GM23338 (cell line): ENCODE measurements at places on chromosomes 12 and 14. TPM values are rescaled to one million over a fixed set of nuclear protein-coding genes. Genes with fewer than 3 reads are reported as not detected.

- H3K4me3 ChIP-seq = no peak overlapping the region
- H3K4me1 ChIP-seq = no peaks in the 10 kb centered on the region
Observed at GRCh38 chr12:118237052-118237665, 101.2 kb downstream of the PEBP1 start.

DNA sequence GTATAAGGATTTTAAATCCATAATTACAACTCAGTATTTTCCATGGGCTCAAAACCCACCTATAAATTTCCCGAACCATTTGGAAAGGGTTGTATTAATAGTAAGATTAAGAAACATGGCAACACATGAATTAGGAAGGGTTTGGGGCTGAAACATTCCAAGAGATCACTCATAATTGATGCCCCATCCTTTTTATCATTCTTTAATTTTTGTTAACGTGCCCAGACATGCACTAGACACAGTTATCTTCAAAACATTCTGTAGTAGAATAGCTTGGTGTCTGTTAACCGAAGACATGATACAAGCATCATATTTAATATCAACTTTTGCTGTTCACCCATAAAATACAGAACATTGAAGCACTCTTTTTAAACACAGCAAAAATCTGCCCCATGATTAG is 106.8 kb upstream of the FRMD6 start:
- no peak overlapping the region for H3K27ac ChIP-seq
- no peaks in the 10 kb centered on the region for H3K27me3 ChIP-seq
- no peaks in the 10 kb centered on the region for H3K36me3 ChIP-seq
- no peak for DNase-seq
- H3K4me3 ChIP-seq = no peak overlapping the region

DNA sequence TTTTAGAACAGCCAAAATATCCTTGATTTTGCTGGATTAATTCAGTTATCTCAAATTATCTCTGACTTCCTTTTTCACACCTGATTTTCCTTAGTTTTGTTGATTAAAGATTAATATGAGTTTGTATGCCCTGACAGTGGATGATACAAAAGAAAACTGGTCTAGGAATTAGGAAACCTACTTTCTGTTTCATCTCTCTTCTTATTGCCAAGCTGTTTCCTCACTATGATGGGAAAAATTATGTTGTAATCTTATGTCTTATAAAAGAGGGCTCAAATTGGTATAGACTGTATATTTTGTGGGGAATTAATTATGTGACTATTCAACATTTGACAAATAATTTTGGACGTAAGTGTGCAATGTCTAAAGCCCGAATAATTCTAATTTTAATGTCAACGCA is 271.6 kb downstream of the FBXL14 start:
- H3K36me3 ChIP-seq = no peaks in the 10 kb centered on the region
- no peaks in the 10 kb centered on the region for H3K27me3 ChIP-seq
- no peak overlapping the region for H3K27ac ChIP-seq
- H3K4me3 ChIP-seq = no peak overlapping the region
- no peaks in the 10 kb centered on the region for H3K4me1 ChIP-seq
- DNase-seq = no peak

- no peak overlapping the region for H3K4me3 ChIP-seq
- no peak for DNase-seq
- no peaks in the 10 kb centered on the region for H3K36me3 ChIP-seq
- H3K27me3 ChIP-seq = no peaks in the 10 kb centered on the region
- H3K4me1 ChIP-seq = no peaks in the 10 kb centered on the region
Observed at GRCh38 chr14:94043756-94044475, 17.8 kb downstream of the OTUB2 start.

DNA sequence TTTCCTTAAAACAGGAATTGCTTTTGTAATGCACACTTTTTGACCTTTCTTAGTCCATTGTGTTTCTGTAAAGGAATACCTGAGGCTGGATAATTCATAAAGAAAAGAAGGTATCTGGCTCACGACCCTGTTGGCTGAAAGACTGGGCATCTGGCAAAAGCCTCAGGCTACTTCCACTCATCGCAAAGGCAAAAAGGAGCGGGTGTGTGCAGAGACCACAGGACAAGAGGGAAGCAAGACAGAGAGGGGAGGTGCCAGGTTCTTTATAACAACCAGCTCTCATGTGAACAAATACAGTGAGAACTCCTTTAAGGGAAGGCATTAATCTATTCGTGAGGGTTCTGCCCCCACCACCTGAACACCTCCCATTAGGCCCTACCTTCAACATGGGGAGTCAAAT is 182.1 kb downstream of the C12orf50 start:
- DNase-seq = peak; percentile 47
- no peaks in the 10 kb centered on the region for H3K36me3 ChIP-seq
- H3K4me3 ChIP-seq = no peak overlapping the region
- H3K27me3 ChIP-seq = no peaks in the 10 kb centered on the region
- peaks cover 25% of the 10 kb centered on the region for H3K4me1 ChIP-seq

- DNase-seq = peak; percentile 40
- no peaks in the 10 kb centered on the region for H3K27me3 ChIP-seq
- H3K4me3 ChIP-seq = peak overlapping the region; percentile 58; the same call in 1 of the 2 replicates
- H3K4me1 ChIP-seq = peaks cover 36% of the 10 kb centered on the region
- peak overlapping the region; percentile 98 for H3K27ac ChIP-seq
- peaks cover 4% of the 10 kb centered on the region for H3K36me3 ChIP-seq
Observed at GRCh38 chr14:100223332-100224201, 15.4 kb upstream of the YY1 start.

GRCh38 chr12:90216815-90217214 is 508.2 kb upstream of the ATP2B1 start:
- H3K4me1 ChIP-seq = no peaks in the 10 kb centered on the region
- DNase-seq = no peak

DNA sequence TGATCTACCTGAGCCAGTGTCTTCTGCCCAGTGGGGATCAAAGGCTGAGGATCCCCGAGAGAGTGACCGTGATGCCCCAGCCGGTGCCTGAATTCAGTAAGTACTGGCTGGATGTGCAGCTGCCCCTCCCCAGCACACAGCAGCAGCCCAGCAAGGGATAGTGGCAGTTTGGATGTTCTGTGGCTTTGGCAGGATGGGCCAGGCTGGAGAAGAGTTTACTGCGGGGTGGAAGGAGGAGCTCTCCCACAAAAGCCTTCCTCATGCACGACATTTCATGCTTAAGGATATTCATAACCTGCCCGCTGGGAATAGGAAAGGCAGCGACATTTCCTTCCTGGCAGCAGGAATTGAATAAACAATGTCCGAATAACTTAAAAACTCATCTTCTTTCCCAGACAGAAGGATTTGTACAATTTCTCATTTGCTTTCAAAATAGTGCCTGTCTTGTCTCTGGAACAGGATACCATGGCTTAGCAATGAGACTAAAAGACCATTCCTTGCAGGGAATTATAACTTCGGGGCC is 135.6 kb upstream of the PRMT8 start:
- no peak overlapping the region for H3K27ac ChIP-seq
- no peaks in the 10 kb centered on the region for H3K27me3 ChIP-seq
- peaks cover 5% of the 10 kb centered on the region; the same call in 1 of the 2 replicates for H3K4me1 ChIP-seq
- no peak for DNase-seq

DNA sequence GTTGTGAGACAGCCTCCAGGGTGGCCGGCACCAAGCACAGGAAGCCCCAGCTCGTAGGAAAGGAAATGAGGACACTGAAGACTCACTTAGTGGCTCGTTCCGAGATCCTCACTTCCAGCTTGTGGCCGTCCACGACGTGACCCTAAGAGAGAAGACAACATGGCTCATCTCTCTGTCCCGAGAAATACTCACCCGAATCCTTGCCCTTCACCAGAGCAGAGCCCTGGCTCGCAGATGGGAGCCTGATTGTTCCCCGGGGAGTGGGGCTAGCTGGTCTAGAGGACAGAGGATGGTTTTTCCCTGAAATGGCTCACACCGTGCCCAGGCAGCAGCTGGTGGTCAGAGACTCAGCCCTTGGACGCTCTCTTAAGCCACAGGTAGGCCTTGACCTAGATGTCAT is 47.8 kb downstream of the RBM19 start:
- H3K36me3 ChIP-seq = peaks cover 10% of the 10 kb centered on the region
- H3K4me3 ChIP-seq = no peak overlapping the region
- no peaks in the 10 kb centered on the region for H3K27me3 ChIP-seq
- H3K4me1 ChIP-seq = no peaks in the 10 kb centered on the region

- H3K4me1 ChIP-seq = peaks cover 10% of the 10 kb centered on the region
- H3K27me3 ChIP-seq = no peaks in the 10 kb centered on the region
- no peak overlapping the region for H3K27ac ChIP-seq
Observed at GRCh38 chr12:79973801-79974200, 38.9 kb upstream of the PPP1R12A start.

DNA sequence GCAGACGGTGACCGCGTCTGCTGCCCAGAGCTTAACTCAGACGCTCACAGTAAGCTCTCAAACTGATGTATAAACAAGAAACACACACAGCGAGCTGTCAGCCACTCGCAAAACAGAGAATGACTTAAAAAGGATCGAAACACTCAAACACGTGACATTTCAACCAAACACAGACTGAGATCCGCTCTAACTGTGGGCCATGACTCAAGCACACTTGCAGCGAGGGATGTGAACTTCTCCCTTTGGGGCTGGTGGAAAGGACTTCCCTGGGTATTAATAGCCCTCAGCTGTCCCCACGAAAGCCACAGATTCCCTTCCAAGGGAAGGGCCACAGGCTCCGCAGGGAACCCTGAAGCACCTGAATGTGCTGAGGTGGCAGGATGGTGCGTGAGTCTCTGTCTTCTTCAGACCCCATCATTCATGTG is 29.1 kb downstream of the CCDC88C start:
- H3K4me1 ChIP-seq = peaks cover 35% of the 10 kb centered on the region
- H3K27me3 ChIP-seq = no peaks in the 10 kb centered on the region
- no peaks in the 10 kb centered on the region; the same call in 1 of the 2 replicates for H3K36me3 ChIP-seq
- DNase-seq = no peak
- no peak overlapping the region for H3K4me3 ChIP-seq

DNA sequence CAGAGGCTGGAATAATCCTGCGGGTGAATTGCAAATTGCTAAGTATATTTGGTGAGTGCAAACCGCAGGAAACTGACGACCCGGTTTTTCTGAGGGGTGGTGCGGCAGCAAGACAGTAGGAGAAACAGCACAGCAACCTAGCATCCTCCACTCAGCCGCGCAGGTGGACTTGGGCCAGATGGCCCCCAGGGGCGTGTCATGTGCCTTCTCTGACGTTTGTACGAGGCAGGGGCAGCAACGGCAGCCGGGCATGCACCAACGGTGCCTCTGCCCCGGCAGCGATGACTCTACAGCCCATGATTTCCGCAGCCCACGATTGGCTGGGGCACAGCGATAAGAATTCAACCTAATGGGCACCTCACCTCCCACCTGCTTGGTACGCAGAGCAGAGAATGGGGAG is 11.1 kb upstream of the CLEC2A start:
- no peak overlapping the region for H3K27ac ChIP-seq
- DNase-seq = peak; percentile 2
- H3K36me3 ChIP-seq = no peaks in the 10 kb centered on the region
- no peak overlapping the region for H3K4me3 ChIP-seq
- H3K4me1 ChIP-seq = no peaks in the 10 kb centered on the region

- no peaks in the 10 kb centered on the region for H3K36me3 ChIP-seq
- peaks cover 8% of the 10 kb centered on the region; the same call in 1 of the 2 replicates for H3K4me1 ChIP-seq
- DNase-seq = no peak
- H3K4me3 ChIP-seq = no peak overlapping the region
- no peaks in the 10 kb centered on the region for H3K27me3 ChIP-seq
Observed at GRCh38 chr14:31239741-31240140, 32.1 kb upstream of the HECTD1 start.

DNA sequence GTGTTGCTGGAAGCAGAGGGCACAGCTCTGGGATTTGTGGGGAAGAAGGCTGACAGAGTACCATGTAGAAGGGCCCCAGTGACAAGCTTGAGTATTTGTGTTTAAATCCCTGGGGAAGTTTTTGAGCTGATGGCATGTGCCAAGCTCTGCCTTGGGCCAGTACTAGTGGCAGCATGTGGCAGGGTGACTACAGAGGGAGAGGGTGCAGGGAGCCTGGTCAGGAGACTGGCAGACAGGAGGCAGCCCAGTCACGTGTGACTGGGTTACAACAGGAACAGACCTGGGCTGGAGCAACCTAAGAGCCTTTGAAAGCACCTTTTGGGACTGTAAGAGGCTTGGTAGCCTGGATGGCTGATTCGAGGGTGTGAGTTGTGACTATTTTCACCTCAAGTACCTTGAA is 112.1 kb downstream of the TSPAN9 start:
- no peaks in the 10 kb centered on the region for H3K27me3 ChIP-seq
- H3K4me1 ChIP-seq = peaks cover 6% of the 10 kb centered on the region; the same call in 1 of the 2 replicates
- H3K27ac ChIP-seq = no peak overlapping the region
- no peak for DNase-seq

- no peaks in the 10 kb centered on the region for H3K27me3 ChIP-seq
- DNase-seq = peak; percentile 85
- H3K4me1 ChIP-seq = peaks cover 5% of the 10 kb centered on the region; the same call in 1 of the 2 replicates
- H3K36me3 ChIP-seq = no peaks in the 10 kb centered on the region
Observed at GRCh38 chr14:64671591-64671990, 32.6 kb upstream of the PLEKHG3 start.

GRCh38 chr12:51323966-51324895 is at the start of gene BIN2:
Gene BIN2 (minus strand): TSS chr12:51324174. CDS start chr12:51324102, 72 bp downstream.
- no peaks in the 10 kb centered on the region for H3K36me3 ChIP-seq
- H3K4me3 ChIP-seq = no peak within 1 kb of the TSS
- no peaks in the 10 kb centered on the region for H3K27me3 ChIP-seq
- DNase-seq = no peak
- H3K27ac ChIP-seq = no peak within 1 kb of the TSS

DNA sequence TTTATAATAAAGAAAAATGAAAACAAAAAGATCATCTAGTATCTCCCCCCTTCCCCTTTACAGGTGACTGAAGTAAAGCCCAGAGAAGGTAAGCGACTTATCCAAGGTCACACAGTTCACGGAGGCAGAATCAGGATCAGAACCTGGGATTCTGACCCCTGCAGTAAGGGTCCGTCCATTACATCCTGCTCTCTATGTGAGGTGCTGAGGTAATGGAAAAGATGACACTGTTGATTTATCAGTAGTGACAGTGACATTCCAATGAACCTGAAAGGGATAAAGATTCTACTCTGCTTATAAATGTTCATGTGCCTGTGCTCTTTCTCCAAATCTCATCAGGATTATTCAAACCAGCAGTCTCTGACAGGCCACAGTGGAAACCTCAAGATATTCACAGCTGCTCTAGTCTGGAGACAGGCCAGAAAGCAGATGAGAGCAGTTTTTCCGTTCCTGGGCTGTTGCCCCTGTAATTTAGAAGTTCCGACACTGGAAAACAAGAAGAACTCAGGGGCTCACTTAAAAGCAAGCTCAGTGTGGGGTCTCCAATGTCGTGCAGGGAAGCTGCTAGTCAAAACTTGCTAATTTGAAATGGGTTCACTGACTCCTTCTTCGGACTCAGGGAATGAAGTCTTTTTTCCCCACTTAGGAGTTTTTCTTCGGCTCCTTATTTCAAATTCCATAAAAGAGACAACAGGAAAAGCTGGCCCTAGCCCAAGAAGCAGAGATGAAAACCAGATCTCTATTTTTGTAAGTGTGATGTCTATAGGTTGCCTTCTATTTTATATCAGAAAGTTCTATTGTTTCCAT is 131.8 kb upstream of the EEA1 start:
- H3K4me3 ChIP-seq = no peak overlapping the region
- H3K4me1 ChIP-seq = peaks cover 6% of the 10 kb centered on the region
- peak; percentile 41 for DNase-seq
- H3K27ac ChIP-seq = no peak overlapping the region

RGS6 gene
- total RNA-seq = 0.83 and 2.4 TPM in 2 replicates

SLC17A8 gene
- total RNA-seq = 0.24 TPM in 1 of 2 replicates, not detected in the other

CISTR gene
- total RNA-seq = not detected in 2 replicates

CCDC196 gene
- not detected in 2 replicates for total RNA-seq

OR11G2 gene
- not detected in 2 replicates for total RNA-seq

BRI3BP gene
- 10.7 and 12.6 TPM in 2 replicates for total RNA-seq

NRIP2 gene
- not detected in 2 replicates for total RNA-seq

TBX5 gene
- total RNA-seq = 0.21 TPM in 1 of 2 replicates, not detected in the other

CLEC14A gene
- total RNA-seq = not detected in 2 replicates

SLC7A8 gene
- 105 and 117 TPM in 2 replicates for total RNA-seq

CLEC4A gene
- 3.8 TPM in 1 of 2 replicates, not detected in the other for total RNA-seq
